ENCODE measurements at places on chromosomes 7 and 10.

- no peak for DNase-seq
These were observed 94.9 kb upstream of the TCF7L2 start for GRCh38 chr10:112855134-112855533.

GRCh38 chr7:69429911-69430383 is 168.3 kb upstream of the AUTS2 start:
- no peak for DNase-seq

GRCh38 chr7:27965650-27966049 is 214.9 kb downstream of the JAZF1 start:
- DNase-seq = no peak

- DNase-seq = no peak
These were observed 769.3 kb downstream of the SORCS1 start for GRCh38 chr10:106395041-106395749.

DNA sequence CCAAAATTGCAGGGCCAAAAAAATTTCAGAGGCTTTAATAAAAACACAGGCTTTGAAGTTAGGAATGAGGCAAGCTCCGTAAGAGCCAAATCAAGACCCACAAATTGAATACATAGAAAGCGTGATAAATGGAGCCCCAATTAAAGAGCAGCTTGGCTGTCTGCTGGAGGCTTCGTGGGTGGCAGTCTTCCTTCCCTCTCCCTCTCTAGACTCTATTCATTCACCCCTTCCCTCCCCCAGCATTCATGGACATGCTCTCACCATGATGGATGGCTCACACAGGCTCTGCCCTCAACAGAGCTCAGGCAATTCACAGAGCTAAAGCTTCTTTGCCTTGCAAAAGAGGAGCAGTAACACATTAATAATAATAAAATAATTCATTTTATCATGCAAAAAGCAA is 214.1 kb downstream of the HERPUD2 start:
- no peak for DNase-seq
